ENCODE measurements at places on chromosomes 2 and 18.

DNA sequence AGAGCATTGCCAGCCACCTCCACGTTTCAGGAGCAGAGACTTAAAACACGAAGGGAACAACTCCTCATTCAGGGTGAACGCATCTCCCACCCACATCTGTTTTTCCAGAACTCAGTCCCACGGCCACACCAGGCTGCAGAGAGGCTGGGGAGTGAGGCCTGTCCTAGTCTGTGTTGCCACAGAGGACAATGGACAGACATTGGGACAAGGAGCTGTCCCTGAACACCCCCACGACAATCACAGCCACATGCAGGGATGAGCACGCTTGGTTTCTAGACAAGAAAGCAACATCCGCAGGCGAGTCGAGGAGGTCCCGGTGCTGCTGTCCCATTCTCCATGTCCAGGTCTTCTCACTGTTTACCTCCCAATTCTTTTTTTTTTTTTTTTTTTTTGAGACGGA lies 167.4 kb downstream of the EIPR1 start:
- no peak overlapping the region for H3K4me3 ChIP-seq
- H3K27me3 ChIP-seq, result no peaks in the 10 kb centered on the region
- no peak for DNase-seq
- H3K27ac ChIP-seq, result no peak overlapping the region
- H3K4me1 ChIP-seq, result no peaks in the 10 kb centered on the region

GRCh38 chr2:16614314-16614860 lies 51.2 kb downstream of the CYRIA start:
- H3K27me3 ChIP-seq, result no peaks in the 10 kb centered on the region
- peak overlapping the region; percentile 4 for H3K27ac ChIP-seq
- H3K4me1 ChIP-seq, result no peaks in the 10 kb centered on the region
- DNase-seq, result no peak
- no peak overlapping the region for H3K4me3 ChIP-seq
- peaks cover 14% of the 10 kb centered on the region for H3K36me3 ChIP-seq

GRCh38 chr18:57918601-57919000 lies 115.5 kb upstream of the ATP8B1 start:
- H3K4me1 ChIP-seq, result peaks cover 10% of the 10 kb centered on the region
- DNase-seq, result no peak
- no peaks in the 10 kb centered on the region for H3K36me3 ChIP-seq
- H3K4me3 ChIP-seq, result no peak overlapping the region
- no peak overlapping the region for H3K27ac ChIP-seq

DNA sequence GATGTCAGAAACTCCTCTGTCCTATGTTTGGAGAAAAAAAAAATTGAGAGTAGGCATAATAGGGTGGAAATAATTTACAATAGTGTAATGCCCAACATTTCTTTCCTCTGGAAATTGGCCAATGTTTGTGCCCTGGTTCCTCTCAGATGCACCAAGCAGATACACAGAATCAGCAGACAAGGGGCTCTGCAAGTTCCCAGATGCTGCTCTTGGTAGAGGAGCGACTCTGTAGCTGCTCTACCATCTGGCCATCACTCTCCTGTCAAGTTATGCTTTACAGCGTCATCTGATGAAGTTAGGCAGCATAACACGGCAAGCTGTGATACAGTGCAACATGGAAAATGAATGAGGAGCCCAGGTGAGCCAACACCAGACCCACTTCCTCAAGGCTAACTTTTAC lies 1.6 kb downstream of the DYTN start:
- peaks cover 6% of the 10 kb centered on the region for H3K27me3 ChIP-seq
- H3K27ac ChIP-seq, result no peak overlapping the region
- DNase-seq, result no peak
- no peaks in the 10 kb centered on the region for H3K4me1 ChIP-seq
- H3K4me3 ChIP-seq, result no peak overlapping the region
- no peaks in the 10 kb centered on the region for H3K36me3 ChIP-seq

- no peak for DNase-seq
- H3K27ac ChIP-seq, result no peak overlapping the region
- no peak overlapping the region for H3K4me3 ChIP-seq
- H3K36me3 ChIP-seq, result no peaks in the 10 kb centered on the region
- peaks cover 6% of the 10 kb centered on the region for H3K4me1 ChIP-seq
These were observed 7.5 kb upstream of the KCNG2 start for GRCh38 chr18:79789901-79790890.

All from heart right ventricle (tissue), 16 donors.